Chondrocyte (in vitro differentiated cells): ENCODE measurements at places on chromosomes 13 and 19. TPM values are rescaled to one million over a fixed set of nuclear protein-coding genes. Genes with fewer than 3 reads are reported as not detected.

Gene NTN5
- 0.97 to 1.1 TPM (median 1.1 TPM) in 3 replicates for total RNA-seq

Gene ZNF492
- total RNA-seq, result not detected in 3 replicates

Gene C13orf42
- total RNA-seq, result not detected in 3 replicates

Gene CEACAM7
- not detected in 3 replicates for total RNA-seq

Gene HPN
- total RNA-seq, result not detected in 3 replicates

- no peaks in the 10 kb centered on the region for H3K27me3 ChIP-seq
- H3K4me1 ChIP-seq, result peaks cover 6% of the 10 kb centered on the region
- no peak for DNase-seq
- H3K27ac ChIP-seq, result no peak overlapping the region
- peaks cover 22% of the 10 kb centered on the region for H3K36me3 ChIP-seq
Measured at GRCh38 chr13:42170029-42170428, 101.9 kb upstream of the AKAP11 start.

- no peak for DNase-seq
- peaks cover 1% of the 10 kb centered on the region for H3K36me3 ChIP-seq
Measured at GRCh38 chr13:69633044-69633443, 474.6 kb upstream of the ATXN8OS start.

DNA sequence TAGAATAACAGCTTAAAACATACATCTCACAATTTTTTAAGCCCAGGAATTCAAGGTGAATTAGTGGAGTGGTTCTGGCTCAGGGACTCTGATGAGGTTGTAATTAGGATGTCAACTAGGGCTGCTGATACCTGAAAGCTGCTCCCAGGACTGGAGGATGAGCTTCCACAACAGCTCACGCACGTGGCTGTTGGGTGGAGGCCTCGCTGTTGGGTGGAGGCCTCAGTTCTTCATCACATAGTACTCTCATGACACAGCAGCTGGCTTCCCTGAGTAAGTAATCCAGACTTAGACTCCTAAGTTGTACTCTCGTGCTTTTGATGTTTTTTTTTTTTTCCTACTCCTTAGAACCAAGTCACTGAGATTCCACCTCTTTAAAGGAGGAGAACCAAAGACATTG is 577.1 kb upstream of the PRR20A start:
- no peaks in the 10 kb centered on the region for H3K4me1 ChIP-seq
- DNase-seq, result no peak
- no peaks in the 10 kb centered on the region for H3K36me3 ChIP-seq
- no peaks in the 10 kb centered on the region for H3K27me3 ChIP-seq

DNA sequence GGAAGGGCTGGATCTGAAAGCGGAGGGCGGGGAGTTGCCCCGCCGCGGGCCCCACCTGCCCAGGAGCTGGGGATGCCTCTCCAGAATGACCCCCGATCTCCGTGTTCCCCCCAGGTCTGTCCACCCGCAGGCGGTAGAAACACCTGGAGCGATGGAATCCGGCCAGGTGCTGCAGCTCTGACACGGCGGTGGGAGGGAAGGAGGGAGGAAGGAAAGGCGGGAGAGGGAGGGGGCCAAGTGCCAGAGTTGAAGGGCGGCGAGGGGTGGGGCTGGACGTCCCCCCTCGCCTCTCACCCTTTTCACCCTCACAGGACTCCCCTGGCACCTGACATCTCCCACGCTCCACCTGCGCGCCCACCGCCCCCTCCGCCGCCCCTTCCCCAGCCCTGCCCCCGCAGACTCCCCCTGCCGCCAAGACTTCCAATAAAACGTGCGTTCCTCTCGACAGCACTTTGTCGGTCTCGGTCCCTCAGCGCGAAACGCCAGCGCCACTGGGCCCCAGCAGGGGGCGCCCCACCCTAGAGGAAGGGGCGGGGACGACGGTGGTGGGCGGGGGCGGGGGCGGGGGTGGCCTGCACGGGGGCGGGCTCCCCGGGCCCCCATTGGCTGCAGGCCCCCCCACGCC is 337 bp upstream of the FXYD7 start:
- H3K27me3 ChIP-seq, result peaks cover 17% of the 10 kb centered on the region
- peaks cover 48% of the 10 kb centered on the region for H3K4me1 ChIP-seq
- no peaks in the 10 kb centered on the region for H3K36me3 ChIP-seq
- H3K27ac ChIP-seq, result no peak overlapping the region
- no peak overlapping the region for H3K4me3 ChIP-seq

DNA sequence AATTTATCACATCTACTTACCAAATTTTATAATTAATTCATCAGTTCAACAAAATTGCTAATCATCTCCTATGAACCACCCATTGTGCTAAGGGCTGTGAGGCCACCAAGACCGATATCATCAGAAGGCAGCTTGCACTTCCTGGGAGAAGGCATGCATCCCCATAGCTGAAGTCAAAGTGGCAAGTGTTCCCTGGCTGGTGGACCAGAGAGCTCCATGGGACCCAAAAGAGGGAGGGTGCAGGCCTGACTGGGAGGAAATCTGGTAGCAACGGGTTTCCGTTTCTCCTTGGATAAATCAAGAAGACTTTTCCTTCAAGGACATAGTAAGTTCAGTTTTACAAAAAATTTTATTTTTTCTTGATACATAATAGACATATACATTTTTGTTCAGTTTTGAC is 325.2 kb downstream of the FGF9 start:
- no peaks in the 10 kb centered on the region for H3K4me1 ChIP-seq
- no peak overlapping the region for H3K4me3 ChIP-seq
- no peak overlapping the region for H3K27ac ChIP-seq
- peaks cover 6% of the 10 kb centered on the region for H3K27me3 ChIP-seq

GRCh38 chr13:30529085-30529834 is 63.5 kb upstream of the HMGB1 start:
- no peak for DNase-seq
- no peak overlapping the region for H3K27ac ChIP-seq
- no peaks in the 10 kb centered on the region for H3K36me3 ChIP-seq
- H3K4me3 ChIP-seq, result no peak overlapping the region
- no peaks in the 10 kb centered on the region for H3K27me3 ChIP-seq
